Eye (tissue), 1 donor: ENCODE measurements at places on chromosomes 12 and 14.

GRCh38 chr14:89700801-89701200 lies 253.7 kb downstream of the EFCAB11 start:
- peak; percentile 90 for DNase-seq

DNA sequence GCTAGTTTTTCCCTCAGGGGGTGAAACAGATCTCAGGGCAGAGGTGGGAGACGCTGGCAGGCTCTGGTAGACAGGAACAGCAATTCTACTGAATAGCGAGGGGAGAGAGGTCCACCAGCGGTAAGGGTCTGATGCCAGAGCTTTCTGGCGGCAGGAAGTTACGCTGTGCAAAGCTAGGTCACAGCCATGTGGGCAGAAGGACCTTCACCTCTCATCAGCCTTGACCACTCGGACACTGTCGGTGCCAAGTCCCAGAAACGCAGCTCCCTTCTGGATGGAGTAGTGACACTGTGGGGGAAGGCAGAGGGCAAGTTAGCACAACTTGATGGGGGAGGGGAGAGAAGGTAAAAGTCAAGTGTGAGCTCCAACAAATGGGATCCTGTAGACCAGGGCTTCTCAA lies 10.3 kb upstream of the ZNF740 start:
- no peak for DNase-seq

- no peak for DNase-seq
Measured at GRCh38 chr12:42237853-42238239, 202 bp downstream of the YAF2 start.

GRCh38 chr12:15962760-15963159 lies 51.6 kb downstream of the DERA start:
- no peak for DNase-seq

DNA sequence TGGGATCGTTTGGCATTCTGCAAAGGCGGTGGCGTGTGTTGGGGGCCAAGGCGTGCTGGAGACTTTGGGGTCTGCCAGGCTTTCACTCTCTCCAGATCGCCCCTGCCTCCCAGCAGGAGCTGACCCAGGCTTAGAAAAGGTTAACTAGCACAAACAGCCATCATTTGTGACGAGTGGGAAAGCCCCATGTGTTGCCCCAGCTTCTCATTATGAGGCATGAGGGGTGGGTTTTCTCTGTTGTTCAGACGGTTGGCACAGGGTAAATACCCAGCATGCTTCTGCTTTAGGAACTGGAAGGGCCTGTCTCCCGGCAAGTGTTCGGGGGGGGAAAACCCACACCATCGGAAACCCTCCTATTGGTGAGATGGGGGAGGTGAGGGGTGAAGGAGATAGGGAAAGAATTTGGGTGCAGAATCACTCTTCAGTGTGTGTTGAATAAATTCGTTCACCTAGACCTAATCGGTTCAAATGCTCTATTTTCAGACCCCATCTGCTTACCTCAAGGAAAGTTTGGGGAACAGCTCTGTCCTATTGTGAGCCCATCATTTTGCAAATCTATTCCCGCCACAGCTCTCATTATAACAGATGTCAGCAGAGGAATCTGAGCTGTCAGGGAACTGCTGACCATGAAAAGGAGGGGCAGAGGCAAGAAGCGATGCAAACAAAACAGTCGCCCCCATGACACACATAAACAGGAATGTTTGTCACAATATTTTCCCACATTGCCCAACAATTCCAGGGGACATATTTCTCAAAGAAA lies 34.7 kb upstream of the C12orf42 start:
- DNase-seq, result peak; percentile 81

- DNase-seq, result no peak
Measured at GRCh38 chr12:820336-820735, 68.0 kb downstream of the WNK1 start.

DNA sequence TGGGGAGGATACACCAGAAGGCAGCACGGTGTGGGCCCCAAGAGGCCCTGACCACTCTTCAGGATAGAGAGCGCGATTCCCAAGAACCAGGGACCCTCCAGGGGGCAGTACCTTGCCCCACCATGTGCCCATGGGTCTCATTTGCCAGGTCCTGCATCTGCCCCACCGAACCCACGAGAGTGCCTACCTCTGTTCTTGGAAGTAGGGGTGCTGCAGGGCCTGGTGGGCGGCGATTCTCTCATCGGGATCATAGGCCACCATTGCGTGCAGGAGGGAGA lies 72.7 kb downstream of the MOK start:
- no peak for DNase-seq

GRCh38 chr12:3554371-3555115 lies 63.5 kb downstream of the PRMT8 start:
- DNase-seq, result no peak

GRCh38 chr14:61147831-61148549 lies 133.1 kb downstream of the TMEM30B start:
- DNase-seq, result peak; percentile 75

DNA sequence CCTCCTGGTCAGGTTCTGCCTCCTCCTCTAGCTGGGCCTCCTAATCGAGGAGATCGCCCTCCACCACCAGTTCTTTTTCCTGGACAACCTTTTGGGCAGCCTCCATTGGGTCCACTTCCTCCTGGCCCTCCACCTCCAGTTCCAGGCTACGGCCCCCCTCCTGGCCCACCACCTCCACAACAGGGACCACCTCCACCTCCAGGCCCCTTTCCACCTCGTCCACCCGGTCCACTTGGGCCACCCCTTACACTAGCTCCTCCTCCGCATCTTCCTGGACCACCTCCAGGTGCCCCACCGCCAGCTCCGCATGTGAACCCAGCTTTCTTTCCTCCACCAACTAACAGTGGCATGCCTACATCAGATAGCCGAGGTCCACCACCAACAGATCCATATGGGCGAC lies 19.3 kb downstream of the CPSF6 start:
- DNase-seq, result no peak

- no peak for DNase-seq
Measured at GRCh38 chr12:132046561-132046960, 96.8 kb downstream of the EP400 start.

GRCh38 chr14:56532546-56532945 lies 47.1 kb upstream of the TMEM260 start:
- no peak for DNase-seq

GRCh38 chr14:100438271-100438670 lies 115.1 kb downstream of the SLC25A47 start:
- DNase-seq, result no peak

GRCh38 chr12:7915661-7916403 lies 20.2 kb downstream of the SLC2A3 start:
- DNase-seq, result peak; percentile 50

DNA sequence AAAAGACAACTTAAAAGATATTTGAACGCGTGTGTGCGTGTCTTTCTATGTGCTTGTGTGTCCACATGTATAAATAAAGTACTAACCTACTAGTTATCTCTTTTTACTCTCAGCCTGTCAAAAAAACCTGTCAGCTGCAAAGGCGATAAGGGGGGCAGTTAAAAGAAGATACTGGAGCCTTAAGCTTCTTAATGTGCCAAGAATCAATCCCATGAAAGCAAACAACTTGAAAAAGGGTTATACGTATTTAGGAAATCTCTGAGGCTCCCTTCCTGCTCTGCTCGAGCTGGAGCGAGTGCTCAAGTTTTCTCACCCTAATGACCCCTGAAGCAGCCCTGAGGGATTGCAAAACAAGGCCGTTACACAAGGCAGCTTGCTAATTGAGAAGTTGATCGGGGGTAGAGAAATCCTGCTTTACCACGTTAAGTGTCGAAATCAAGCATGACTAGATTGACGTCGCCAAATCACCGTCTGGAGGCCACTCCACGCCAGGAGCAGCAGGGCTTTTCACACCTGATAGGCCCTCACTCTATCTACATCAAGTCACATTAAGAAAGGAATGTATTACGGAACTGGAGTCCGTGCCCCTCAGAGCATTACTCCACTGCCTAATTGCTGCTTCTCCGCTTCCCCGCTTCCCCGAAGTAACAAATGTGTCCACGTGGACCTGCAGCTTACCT lies 32.4 kb downstream of the LMO3 start:
- peak; percentile 64 for DNase-seq

DNA sequence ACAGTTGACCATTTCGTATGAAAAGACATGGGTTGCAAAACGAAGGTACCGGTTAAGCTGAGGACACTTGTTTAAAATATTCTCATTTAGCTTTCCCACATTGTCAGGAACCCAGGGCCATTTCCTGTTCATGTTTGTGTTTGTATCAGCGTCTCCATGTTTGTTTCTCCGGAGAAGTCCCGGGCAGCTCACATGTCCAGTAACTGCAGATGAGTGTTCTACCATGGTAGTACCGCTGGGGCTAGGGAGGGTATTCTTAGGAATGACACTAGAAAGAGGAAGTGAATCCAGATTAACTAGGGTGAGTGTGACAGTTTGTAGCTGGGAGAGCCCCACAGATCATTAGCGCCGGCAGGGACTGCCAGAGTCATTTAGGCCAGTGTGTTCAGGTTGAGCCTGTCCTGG lies 50.0 kb upstream of the EVL start:
- DNase-seq, result peak; percentile 38

GRCh38 chr14:68935761-68936214 lies 43.3 kb downstream of the ACTN1 start:
- DNase-seq, result no peak

DNA sequence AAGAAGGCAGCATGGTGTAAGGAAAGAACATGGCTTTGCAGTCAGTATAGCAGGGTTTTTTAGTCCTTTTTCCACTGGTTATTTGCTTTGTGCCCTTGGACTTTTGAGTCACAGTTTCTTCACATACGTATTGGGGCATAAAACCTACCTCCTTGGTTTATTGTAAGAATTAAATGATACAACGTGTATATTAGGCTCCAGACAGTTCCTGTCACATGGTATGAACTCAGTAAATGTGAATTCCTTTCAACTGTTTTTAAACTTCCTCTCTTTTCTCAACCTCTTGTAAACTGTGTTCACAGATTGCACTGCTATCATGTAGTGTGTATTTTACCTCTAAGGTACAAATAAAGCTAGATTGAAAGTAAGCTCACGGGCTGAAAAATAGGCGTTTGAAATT lies 29.5 kb downstream of the MSRB3 start:
- no peak for DNase-seq
